ENCODE measurements at places on chromosomes 2 and 18. TPM values are rescaled to one million over a fixed set of nuclear protein-coding genes. Genes with fewer than 3 reads are reported as not detected.

The MAP4K4 gene
- total RNA-seq, result 75.2 TPM

The HRH4 gene
- not detected for total RNA-seq

The AQP12B gene
- not detected for total RNA-seq

The TMEM163 gene
- total RNA-seq, result 0.12 TPM

The GBX2 gene
- total RNA-seq, result 4.1 TPM

The INHBB gene
- 14.2 TPM for total RNA-seq

The NBAS gene
- 13.8 TPM for total RNA-seq

The MROH2A gene
- total RNA-seq, result 0.32 TPM

The PLEK gene
- not detected for total RNA-seq

The C1QL2 gene
- total RNA-seq, result 0.14 TPM

The CFC1 gene
- not detected for total RNA-seq

The IL36A gene
- not detected for total RNA-seq

The TGFA gene
- 7.4 TPM for total RNA-seq

The CCDC102B gene
- 0.25 TPM for total RNA-seq

The FAM124B gene
- total RNA-seq, result not detected

The IER3IP1 gene
- total RNA-seq, result 21.6 TPM

The LYG2 gene
- not detected for total RNA-seq

The PLB1 gene
- total RNA-seq, result 2.0 TPM

The GALNT14 gene
- 46.1 TPM for total RNA-seq

The AKAIN1 gene
- total RNA-seq, result not detected

The SLC5A7 gene
- not detected for total RNA-seq

The CCDC74A gene
- total RNA-seq, result 17.3 TPM

The LHCGR gene
- total RNA-seq, result not detected
